NCI-H1105 treated with DMSO at 0.1 percent for 48 hours (cell line): ENCODE measurements at places on chromosomes 6 and 20.

DNA sequence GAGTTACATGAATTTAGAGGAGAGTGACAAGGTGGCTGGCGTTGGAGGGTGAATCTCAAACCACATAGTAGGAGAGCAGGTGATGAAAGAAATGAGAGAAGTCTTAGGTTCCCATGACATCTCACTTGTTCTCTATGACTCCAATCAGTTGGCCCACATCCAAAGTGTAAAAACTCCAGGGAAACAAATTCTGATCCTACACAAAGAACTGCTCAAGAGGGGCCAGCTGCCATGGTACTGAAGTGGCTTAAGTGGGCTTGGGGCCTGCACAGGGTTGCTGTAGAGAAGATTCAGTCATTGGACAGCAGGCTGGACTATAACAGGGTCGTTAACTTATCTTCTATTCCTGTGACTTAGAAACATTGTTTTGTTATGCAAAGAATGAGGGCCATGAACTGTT, 7.6 kb upstream of the ADGRF4 start:
- peak; percentile 52 for DNase-seq

- no peak for DNase-seq
Observed at GRCh38 chr6:164414695-164415094, 894.7 kb downstream of the C6orf118 start.

DNA sequence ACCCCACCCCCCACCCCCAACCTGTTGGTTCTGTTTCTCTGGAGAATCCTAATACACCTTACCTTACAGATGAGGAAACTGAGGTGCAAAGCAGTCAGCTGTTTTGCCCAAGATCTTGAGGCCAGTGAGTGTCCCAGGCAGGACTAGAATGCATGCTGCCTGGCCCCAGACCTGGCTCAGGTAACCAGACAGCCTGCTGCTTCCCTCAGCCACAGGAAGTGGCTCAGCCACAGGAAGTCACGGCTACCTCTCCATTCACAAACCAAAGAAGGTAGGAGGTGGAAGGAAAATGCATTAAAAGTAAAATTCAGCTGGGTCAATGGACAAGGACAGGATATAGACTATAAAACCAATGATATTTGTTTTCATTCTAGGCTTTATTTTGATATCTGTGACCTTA, 517.6 kb downstream of the CD83 start:
- DNase-seq: no peak

GRCh38 chr6:155881826-155882526, 426.3 kb upstream of the NOX3 start:
- no peak for DNase-seq

DNA sequence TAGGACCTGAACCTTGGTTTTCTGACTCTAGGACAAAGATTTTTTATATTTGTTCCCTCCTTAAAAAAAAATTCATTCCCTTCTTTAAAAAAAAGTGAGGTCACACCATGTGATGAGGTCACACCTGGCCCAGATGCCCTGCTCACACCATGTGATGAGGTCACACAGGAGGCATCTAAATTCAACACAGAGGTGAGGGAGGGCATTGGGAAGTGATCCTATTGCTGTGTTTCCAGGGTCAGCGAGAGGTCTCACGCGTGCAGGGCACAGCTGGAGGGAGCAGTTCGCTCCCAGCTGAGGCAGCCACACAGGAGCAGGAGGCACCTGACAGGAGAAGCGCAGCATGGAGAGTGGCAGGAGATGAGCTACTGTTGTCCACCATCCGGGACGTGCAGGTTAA, 92.5 kb downstream of the SLC22A23 start:
- no peak for DNase-seq

DNA sequence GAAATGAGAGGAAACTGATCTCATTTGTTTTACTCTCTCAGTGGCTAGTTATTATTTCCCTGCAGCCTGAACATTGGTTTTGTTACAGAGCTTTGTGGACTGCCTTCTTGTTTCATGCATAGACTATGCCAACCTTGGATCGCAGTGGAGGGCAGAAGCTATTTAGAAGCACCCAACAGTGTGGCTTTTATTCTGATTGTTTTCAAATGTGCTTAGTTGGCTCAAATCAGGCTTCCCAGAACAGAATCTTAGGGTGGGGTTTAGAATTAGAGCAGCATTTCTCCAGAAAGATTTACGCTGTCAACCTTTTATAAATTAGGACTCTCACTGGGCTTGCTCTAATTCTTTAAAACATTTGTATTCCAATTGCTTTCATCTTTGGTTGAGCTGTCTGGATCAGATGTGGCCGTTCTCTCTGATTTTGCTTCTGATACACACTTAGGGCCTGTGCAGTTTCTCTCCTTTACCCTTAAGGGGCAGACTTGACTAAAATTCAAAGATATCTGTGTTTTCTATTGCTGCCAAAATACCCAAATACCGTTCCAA, 210.3 kb downstream of the BCKDHB start:
- DNase-seq: no peak

DNA sequence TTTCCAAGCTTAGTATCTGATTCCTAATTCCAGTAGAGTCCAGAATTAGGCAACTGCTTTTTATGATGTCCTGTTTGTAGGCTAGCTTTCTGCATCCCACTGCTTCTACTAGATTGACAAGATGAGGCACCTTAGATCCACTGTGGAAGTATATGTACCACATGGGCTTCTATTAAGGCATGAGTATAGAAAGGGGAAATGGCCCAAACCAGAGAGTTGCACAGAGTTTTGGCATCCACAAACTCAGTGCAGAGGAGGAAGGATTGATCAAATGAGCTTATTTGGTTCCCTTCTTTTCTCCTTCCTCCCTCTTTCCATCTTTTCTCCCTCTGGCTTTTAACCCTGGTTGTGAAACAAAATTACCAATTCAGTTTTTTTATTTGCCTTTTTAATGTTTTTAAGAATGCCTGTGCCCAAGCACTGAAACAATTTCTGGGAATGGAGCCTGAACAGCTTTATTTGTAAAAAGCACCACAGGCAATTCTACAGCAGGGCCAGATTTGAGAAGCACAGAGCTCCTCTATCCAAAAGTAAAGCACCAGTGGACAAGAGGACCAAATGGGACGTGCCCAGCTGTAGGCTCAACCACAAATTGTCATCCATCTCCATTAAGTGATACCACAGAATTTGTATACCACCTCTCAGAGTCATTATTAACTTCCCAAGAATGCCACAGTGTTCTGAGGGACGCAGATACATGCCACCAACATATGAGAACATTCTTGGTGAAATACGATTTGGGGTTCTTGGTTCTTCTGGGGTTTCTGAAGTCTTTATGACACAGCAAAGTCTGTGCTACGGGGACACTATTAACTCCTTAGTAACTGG, 969.1 kb downstream of the KIF16B start:
- DNase-seq: no peak

- DNase-seq: no peak
Observed at GRCh38 chr6:40138273-40138720, 204.0 kb upstream of the MOCS1 start.

DNA sequence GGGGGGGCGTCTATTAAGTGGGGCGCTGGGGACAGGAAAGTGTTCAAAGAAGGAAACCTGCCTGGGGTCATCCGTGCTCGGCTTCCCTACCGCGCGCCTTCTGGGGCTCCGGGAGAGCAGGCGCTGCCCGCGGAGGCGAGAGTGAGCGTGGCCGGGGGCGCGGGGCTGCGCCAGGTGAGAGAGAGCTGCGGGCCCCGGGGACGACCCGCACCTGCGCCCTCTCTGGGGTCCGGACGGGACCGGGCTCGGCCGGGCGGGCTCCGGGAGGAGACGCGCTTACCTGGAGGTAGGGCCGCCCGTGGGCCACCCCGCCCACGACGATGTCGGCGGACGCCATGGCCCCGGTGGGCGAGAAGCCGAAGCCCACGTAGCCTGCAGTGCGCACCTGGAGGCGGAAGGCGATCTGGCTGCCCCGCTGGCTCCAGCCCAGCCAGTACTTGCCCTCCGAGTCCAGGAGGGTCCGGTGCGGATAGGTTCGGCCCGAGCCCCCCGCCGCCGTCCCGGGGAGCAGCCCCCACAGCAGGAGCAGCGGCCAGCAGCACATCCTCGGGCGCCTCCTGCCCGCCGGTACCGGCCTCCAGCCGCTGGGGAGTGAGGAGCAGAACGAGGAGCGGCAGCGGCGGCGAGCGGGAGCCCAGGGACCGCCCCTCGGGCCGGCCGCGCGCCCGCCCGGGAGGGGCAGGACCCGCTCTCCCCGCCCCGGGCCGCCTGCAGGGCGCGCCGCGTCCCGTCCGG, at the start of gene MOXD1:
Gene MOXD1, minus strand, starts transcription at position 593 of the 735 bp plus-strand sequence. Its CDS starts 49 bp downstream, at position 544.
- DNase-seq: peak; percentile 43

DNA sequence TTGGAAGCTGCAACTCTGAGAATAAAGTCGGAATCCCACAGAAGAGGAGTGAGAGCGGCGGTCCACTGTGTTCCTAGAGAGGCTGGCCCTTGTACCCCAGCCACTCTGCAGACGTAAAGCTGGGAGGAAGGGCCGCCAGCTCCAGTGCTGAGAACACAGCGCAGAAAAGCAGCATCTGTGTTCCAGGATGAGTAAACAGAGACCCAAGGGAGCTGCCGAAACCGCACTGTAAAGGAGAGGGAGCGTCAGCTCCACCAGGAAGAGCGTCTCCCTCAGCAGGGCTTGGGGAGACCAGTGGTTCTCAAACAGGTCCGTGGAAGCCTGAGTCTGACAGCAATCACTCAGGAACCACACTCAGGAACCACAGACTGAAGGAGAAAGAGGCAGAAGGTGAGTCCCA, 134.0 kb downstream of the WDR27 start:
- DNase-seq: no peak
